Left lung (tissue), 14 donors: ENCODE measurements at places on chromosomes 12 and 14. TPM values are rescaled to one million over a fixed set of nuclear protein-coding genes. Genes with fewer than 3 reads are reported as not detected.

The DEPDC4 gene
- 1.7 TPM for total RNA-seq

DNA sequence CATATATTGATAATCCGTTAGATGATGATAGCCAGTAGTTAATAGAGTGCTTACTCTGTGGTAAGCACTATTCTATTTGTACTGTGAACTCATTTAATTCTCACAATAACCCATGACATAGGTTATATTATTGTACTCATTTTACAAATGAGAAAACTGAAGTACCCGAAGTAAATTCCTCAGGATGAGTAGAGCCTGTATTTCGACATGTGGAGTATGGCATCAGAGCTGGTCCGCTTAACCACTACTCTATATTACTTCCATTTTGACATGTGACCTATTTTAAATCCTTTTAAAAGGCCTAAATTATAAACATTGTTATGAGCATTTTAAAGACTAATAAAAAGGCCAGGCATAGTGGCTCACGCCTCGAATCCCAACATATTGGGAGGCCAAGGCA is 8.0 kb upstream of the RAP1B start:
- no peak for DNase-seq
- no peak overlapping the region for H3K4me3 ChIP-seq
- no peak overlapping the region for H3K27ac ChIP-seq
- no peaks in the 10 kb centered on the region for H3K27me3 ChIP-seq
- no peaks in the 10 kb centered on the region for H3K4me1 ChIP-seq

DNA sequence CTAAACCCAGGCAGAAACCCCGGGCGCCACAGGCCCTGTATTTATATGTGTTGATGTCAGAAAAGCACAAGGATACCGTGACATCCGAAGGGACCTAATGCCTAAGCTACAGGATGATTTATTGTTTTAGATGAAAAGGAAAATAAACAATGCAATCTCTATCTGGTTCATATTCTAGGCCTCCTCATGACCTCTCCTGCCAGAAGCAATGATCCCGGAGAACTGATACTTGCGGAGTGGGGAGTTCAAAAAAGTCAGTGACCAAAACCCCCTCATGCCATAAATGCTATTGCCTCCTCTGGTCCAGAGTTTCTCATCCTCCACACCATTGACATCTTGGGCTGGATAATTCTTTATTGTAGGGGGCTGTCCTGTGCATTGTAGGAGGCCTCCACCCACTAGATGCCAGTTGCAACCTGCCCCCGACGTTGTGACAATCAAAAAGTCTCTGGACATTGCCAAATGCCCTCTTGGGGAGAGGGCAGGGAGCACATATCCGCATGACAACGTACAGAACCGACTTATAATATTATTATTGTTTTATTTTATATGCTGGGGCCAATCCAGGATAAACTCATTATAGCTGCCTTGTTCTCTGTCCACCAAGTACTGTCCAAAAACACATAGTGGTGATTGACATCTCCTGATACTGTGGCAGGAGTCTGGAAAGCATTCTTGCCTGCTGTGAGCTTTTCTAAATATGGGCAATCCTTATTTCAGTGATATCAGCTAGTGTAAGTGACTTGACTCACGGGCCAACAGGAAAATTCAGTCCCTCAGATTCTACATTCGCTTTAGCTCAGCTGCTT is 1.1 kb upstream of the CSRP2 start:
- no peak for DNase-seq
- peak overlapping the region; percentile 84 for H3K27ac ChIP-seq
- H3K4me1 ChIP-seq, result no peaks in the 10 kb centered on the region

The DEGS2 gene
- total RNA-seq, result 2.0 TPM

DNA sequence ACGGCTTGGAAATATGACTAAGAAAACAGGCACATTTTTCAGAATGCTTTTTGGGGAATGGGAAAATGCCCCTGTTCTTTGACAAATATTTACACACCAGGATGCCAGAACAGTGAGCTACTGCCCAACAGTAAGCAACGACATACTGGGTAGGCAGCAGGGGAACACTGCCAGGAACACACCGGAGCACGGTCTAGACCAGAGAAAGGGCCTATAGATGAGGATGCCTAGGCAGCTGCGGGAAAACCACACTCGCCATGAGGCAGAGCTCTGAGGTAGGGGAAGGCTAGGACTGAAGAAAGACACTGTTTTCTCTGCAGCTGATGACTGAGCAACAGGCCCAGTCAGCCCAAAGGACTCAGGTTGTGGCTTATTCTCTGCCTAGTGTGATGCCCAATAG is 45.9 kb upstream of the COL2A1 start:
- DNase-seq, result no peak
- no peaks in the 10 kb centered on the region for H3K27me3 ChIP-seq
- H3K36me3 ChIP-seq, result peaks cover 55% of the 10 kb centered on the region
- H3K4me1 ChIP-seq, result no peaks in the 10 kb centered on the region
